Kasumi-1 (cell line): ENCODE measurements at places on chromosomes 3 and 15.
A peak's percentile ranks its signal among the peaks of the same experiment; 100 is the strongest.

DNA sequence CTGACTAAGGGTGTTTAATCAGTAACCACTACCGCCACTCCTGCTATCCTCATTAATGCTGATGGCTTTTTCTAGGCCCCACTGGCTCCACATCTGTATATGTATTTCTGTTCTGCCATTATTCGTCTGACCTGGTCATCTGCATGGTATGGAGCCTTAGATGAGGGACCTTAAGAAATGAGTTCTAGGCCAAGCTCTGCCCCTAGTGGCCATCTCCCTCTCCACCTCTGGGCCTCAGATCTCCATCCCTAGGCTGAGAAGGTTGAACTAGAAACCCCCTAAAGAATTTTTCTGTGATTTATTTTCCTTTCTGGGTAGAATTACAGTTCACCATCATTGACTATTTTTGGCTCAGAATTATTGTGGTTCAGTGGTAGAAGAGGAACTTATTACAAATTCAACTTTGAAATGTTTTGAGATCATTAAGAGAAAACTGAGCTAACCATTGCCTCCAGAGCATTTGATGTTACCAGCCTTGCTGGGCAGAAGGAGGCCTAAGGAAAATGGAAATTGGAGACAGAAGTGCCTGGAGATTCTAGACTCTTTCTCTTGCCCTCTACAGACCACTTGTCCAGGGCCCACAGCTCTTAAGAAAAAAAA, 325.2 kb upstream of the NR2E3 start:
- no peak for DNase-seq

GRCh38 chr3:14561051-14561960, 21.2 kb upstream of the GRIP2 start:
- no peak for DNase-seq

- DNase-seq, result no peak
Observed at GRCh38 chr3:157527131-157527881, 24.1 kb upstream of the VEPH1 start.

DNA sequence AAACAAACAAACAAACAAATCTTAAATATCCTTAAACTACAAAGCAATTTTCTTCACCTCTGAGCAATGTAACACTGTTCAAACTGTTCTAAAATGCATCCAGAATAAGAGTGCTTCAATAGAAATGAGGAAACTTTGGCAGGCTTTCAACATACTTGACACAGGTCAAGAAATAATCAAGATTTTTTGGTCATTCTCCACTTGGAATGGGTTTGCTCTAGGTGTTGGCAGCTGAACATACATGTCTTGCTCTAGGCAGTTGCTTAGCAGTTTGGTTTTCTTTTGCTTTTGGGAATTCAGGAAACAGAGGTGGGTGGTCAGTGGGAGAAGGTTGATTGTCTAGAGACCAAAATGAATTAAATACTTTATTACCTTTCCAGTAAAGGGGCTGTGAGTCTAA, 1.4 kb upstream of the LRRC3B start:
- no peak for DNase-seq

GRCh38 chr15:57205996-57206395, 170.3 kb upstream of the CGNL1 start:
- DNase-seq, result no peak

DNA sequence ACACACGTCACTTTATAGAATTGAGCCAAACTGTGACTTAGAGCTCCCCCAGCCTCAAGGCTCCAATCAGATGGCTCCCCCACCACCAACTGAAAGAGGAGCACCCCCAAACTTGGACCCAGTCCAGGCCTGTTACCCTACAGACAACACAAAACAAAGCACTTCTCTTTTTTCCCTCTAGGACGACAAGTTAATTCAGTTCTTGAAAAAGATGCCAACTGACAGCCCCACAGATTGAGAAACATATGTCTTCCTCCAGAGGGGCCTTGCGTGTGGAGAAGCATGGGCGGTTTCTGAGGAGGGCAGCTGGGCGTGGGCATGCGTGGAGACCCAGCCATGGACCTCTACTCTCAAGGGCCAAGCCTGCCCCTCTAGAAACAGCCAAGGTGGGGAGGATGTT, 229.5 kb downstream of the SHQ1 start:
- peak; percentile 84 for DNase-seq

GRCh38 chr15:39896846-39897245, 23.2 kb downstream of the GPR176 start:
- no peak for DNase-seq

DNA sequence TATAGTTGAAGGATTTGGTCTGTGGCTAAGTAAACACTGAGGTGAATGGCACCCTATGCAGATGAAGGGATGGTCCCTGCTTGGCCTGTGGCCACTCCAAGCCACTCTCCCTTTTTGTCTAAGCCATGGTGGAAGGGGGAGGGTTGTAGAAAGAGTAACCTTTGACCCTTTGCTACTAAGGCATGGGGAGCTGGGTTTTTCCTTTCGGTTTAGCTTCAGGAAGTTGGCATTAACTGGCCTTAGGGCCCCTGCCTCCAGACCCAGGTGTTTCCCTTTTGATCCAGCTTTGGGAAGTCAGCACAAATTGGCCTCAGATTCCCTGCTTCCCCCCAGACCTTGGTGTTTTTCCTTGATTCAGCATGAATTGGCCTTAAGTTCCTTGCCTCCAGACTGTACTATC, 49.5 kb downstream of the EFCAB12 start:
- DNase-seq, result no peak
